ENCODE measurements at places on chromosomes 13 and 19.

DNA sequence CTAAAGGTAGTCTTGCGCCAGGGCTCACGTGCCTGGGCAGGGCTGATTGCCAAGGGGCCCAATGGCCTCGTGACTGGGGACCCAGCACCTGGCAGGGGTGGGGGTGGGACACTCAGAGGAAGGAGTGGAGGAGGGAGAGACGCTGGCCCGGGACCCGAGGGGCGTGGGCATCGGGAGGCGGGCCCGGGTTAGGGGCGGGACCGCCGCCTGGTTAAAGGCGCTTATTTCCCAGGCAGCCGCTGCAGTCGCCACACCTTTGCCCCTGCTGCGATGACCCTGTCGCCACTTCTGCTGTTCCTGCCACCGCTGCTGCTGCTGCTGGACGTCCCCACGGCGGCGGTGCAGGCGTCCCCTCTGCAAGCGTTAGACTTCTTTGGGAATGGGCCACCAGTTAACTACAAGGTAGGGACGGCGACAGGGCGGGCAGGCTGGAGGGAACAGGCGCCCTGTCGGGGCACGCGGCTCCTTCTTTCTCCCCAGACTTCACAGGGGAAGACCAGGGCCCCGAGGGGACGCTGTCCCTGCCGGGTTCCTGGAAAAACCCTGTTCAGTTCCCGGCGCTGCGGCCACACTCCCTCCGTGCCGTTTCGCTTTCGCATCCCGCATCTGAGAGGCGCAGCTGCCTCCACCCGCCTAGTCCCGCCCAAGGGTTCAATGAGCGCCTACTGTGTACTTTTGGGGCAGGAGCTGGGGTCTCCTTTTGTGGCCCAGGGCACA, at the start of gene IFI30:
IFI30 (plus strand) TSS at position 242 of the 717 bp plus-strand sequence; CDS start at position 271, 29 bp downstream.
- no peak for DNase-seq

- no peak for DNase-seq
Observed at GRCh38 chr13:67283637-67284036, 53.5 kb upstream of the PCDH9 start.

GRCh38 chr19:49848938-49849337, 2.0 kb upstream of the PTOV1 start:
- no peak for DNase-seq

- no peak for DNase-seq
Observed at GRCh38 chr13:112791663-112792440, 102.0 kb downstream of the ATP11A start.

- DNase-seq: no peak
Observed at GRCh38 chr13:79987323-79987722, 353.6 kb downstream of the SPRY2 start.

DNA sequence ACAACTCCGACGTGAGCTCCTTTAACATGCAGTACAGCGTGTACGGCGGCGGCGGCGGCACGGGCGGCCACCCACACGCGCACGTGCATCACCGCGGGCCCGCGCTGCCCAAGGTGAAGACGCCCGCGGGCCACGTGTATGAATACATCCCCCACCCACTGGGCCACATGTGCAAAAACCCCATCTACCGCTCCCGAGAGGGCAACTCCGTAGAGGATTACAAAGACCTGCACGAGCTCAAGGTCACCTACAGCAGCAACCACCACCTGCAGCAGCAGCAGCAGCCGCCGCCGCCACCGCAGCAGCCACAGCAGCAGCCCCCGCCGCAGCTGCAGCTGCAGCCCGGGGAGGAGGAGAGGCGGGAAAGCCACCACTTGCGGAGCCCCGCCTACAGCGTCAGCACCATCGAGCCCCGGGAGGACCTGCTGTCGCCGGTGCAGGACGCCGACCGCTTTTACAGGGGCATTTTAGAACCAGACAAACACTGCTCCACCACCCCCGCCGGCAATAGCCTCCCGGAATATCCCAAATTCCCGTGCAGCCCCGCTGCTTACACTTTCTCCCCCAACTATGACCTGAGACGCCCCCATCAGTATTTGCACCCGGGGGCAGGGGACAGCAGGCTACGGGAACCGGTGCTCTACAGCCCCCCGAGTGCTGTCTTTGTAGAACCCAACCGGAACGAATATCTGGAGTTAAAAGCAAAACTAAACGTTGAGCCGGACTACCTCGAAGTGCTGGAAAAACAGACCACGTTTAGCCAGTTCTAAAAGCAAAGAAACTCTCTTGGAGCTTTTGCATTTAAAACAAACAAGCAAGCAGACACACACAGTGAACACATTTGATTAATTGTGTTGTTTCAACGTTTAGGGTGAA, 6.6 kb downstream of the SLITRK5 start:
- no peak for DNase-seq

DNA sequence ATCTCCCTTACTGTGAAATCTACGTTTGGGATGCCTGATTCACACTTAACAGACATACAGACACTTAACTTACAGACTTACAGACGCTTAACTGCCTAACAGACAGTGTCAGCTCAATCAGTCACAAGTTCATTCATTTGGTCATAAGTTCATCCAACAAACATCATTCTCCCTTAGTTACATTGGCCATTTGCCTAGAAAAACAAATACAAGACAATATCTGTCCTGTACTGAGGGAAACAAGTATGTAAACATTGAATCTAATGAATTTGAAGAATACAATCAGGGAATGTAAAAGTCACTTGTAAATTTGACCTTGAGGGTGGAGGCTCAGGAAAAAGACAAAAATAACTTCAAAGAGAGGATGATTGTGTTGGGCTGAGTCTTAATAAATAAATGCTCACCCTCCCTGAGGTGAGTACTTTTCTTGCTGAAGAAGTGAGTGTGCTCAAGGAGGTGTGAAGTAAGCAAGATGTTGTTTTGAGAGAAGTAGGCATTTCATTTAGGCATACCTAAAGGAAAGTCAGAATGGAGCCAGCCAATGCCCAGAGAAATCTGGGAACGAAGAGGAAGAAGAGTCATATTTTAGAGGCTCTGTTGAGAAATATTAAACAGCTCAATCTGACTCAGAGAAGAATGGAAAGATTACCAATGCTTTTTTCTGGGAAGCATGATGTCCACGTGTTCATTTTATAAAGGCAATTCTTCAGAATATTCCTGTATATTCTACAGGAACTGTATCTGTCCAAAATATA, 958.4 kb upstream of the SLC10A2 start:
- no peak for DNase-seq

DNA sequence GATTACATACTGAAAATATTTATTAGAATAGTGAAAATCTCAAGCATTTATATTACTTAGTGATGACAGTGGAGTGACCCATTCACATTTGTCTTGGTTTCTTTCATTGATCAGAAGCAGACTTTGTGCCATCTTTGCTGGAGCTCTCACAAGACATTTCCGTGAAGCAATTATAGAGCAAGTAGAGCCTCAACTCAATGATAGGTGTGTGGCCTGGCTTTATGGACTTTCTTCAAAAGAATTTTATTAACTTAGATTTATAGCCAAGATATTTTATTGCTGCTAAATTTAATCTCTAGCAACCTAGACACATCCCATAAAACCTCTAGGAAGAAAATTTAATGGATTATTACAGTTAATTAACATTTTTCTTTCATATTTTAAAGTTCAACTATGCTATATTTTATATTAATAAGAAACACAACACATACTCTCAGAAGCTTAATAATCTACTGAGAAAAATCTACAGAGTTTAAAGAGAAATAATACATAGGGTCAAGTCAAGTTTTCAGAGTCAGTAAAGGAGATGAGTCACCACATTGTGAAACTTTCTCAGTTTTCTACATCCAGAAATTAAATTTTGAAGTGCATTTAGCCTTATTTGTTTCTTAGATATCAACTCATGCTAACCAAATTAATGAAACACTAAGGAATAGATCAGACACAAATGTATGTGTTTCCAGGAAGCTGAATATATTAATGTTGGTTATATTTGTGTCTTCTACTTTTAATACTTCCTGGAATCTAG, 160.5 kb downstream of the LACC1 start:
- no peak for DNase-seq

- DNase-seq: no peak
Observed at GRCh38 chr13:79404361-79404760, 1.7 kb downstream of the RBM26 start.

DNA sequence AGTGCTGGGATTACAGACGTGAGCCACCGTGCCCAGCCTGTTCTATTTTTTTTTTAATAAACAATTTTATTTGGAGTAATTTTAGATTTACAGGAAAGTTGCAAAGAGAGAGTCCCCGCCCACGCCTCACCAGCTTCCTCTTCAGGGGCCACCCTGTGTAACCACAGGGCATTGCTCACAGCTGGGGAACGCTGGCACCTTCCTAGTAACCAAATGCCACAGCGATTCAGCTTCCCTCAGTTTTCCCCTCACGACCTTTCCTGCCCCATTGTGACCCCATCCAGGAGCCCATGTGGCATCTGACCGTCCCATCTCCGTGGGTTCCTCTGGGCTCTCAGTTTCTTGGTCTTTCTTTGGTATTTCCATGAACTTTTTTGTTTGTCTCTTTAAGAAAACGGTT, 83.9 kb downstream of the GNG7 start:
- DNase-seq: no peak

DNA sequence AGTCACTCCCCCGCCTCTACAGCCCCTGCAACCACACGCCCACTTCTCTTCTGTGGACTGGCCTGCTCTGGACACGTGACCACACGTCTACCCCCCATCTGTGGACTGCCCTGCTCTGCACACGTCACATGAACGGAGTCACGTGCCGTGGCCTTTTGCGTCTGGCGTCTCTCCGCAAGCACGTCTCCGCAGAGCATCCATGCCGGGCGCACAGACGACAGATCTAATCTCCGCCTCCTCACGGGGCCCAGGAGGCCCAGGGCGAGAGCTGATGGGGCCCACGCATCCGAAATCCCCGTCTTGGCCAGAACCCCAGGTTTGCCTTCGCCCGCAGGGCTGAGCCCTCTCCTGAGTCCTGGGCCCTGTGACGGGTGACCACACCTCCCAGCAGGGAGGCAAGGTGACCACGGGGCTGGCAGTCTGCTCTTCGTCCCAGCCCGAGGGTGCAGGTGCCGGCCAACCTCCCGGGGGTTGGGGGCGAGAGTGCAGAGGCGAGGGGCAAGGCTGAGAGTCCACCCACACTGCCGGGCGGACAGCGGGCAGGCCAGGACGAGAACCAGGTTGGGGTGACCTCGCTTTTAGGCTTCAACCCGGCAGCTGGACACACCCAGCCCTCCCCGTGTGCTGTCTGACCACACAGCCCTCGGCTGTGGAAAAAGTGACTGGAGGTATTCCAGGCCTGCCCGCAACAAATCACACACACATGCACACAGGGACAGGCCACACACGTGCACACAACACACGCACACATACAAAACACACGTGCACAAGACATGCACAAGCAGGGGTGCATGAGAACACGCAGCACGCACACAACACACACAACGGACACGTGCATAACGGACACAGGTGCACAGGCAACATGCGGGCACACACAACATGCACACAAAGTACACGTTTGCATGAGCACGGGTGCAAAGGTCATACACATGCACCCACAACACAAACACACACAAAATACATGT, 3.9 kb downstream of the SBNO2 start:
- no peak for DNase-seq

DNA sequence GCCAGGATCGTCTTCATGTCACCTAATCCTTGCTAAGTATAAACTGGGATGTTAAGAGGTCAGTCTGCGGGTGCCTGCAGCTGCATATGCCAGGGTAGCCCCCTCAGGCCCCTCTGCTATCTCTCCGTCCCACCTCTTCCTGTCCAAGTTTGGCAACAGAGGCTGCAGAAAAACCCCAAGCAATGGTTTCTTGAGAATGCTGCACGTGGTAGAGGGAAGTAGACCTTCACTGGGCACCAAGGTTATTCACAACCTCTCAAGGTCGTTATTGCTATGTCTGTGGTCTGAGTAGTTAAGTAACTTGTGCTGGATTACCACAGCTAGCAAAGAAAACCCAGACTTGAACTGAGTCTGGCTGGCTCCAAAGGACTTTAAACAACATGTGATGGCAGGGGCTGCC, 77.9 kb upstream of the XPO4 start:
- DNase-seq: no peak

DNA sequence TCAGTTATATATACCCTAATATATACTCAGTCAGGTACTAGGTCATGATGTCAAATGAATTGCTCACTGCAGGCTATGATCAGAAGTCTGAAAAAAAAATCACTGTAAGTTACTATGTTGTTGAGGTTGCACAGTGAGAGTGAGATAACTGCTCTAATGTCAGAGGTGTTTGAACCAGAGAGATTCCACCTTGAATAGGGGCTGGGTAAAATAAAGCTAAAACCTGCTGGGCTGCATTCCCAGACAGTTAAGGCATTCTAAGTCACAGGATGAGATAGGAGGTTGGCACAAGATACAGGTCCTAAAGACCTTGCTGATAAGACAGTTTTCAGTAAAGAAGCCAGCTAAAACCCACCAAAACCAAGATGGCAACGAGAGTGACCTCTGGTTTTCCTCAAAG, 10.2 kb downstream of the EPSTI1 start:
- no peak for DNase-seq

DNA sequence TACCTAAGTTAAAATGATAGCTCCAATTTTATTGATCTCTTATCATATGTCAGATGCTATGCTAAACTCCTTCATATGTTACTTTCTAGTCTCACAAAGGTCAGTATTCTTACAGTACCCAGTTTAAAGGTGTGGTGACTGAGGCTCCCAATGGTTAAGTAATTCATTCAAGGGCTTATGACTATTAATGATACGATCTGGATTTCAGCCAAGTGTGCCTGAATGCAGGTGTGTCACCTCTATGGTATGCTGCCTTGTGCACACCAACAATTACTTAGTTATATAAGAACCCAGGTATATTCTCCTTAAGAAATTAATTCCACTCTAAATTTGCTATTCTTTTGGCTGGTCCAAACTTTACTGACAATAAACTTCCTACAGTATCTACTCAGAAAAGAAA, 84.6 kb upstream of the TRPC4 start:
- no peak for DNase-seq

DNA sequence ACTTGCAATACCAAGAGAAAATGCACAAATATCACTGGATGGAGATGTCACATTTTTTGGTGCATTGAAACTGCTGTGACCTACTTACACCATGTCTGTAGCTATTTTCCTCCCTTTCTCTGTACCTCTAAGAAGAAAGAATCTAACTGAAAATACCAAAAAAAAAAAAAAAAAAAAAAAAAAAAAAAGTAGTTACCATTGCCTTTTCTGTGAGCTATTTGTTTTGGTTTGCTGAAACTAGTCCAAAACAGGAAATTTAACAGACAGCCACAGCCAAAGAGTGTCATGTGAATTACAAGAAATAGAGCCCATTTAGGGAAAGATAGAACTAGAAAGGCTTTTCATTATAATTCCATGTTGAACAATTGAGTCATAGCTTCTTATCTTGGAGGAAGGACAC, 37.3 kb downstream of the TNFSF13B start:
- no peak for DNase-seq

GRCh38 chr13:35990196-35990595, 141.0 kb downstream of the DCLK1 start:
- no peak for DNase-seq

GRCh38 chr13:106721599-106721998, 153.7 kb upstream of the ARGLU1 start:
- no peak for DNase-seq

- DNase-seq: no peak
Observed at GRCh38 chr13:32448972-32449371, 21.0 kb upstream of the N4BP2L1 start.

DNA sequence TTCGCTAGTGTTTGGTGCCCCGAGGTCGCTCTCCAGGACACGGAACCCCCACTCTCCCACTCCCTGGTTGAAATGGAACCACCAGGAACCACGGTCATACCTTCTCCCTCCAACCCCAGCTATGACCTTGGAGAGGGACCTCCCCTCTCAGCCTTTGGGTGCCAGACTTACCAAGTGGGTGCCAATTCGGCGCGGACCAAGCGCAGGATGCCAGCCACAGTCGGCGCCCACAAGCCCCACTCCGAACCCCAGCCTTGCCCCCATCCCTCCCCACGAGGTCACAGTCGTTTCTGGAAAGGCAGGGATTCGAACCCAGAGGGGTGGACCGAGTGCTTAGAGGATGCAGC, 910 bp downstream of the PDE4C start:
- no peak for DNase-seq

All from iPS DF 19.7 (cell line).